ENCODE measurements at places on chromosomes 2 and 18.

DNA sequence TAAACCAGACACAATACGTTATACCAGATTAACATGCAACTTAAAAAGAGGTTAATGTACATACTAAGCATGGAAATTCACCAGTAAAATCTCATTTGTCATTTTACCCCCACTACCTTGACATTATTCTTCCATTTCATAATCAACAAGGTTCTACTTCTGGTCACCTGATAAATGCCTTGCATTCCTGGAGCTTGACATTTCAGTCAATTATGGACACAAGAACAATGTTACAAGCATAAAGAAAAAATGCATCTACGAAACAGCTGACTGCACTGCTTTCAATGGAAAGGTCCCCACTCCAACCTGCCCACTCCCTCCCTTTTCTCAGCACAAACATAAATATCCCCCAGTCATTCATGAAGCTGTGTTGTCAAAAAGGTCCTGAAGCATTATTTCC, 31.4 kb downstream of the ARL5A start:
- no peak for DNase-seq

- DNase-seq, result no peak
Measured at GRCh38 chr2:60530660-60531281, 22.7 kb downstream of the BCL11A start.

GRCh38 chr2:135182190-135182589, 130.1 kb downstream of the RAB3GAP1 start:
- no peak for DNase-seq

GRCh38 chr18:48359626-48360025, 49.6 kb downstream of the ZBTB7C start:
- DNase-seq, result no peak

GRCh38 chr2:65660340-65660739, 227.9 kb upstream of the SPRED2 start:
- DNase-seq, result no peak

GRCh38 chr2:231709636-231709980, 1.3 kb downstream of the PTMA start:
- peak; percentile 59 for DNase-seq

GRCh38 chr18:38751898-38752297, 1186.3 kb upstream of the CELF4 start:
- peak; percentile 23 for DNase-seq

- no peak for DNase-seq
Measured at GRCh38 chr18:27843783-27844777, 332.9 kb downstream of the CDH2 start.

DNA sequence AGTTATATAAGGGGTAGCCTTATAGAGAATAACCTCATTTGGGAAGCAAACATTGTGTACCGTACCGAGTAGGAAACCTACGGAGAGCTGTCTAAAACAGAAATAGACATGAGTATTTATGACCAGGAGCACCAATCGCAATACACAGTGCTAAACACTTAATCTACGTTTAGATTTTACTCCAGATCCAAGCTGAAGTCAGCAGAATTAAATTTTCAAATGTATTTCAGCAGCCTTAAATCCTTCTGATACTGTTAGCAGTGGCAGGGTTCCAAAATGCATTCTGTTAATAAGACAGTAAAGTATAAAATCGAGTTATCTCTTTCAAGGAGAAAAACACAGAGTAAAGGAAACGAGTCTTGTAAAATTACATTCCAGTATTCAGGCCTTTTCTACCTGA, 118.1 kb upstream of the ZNF521 start:
- DNase-seq, result no peak

- no peak for DNase-seq
Measured at GRCh38 chr2:109247812-109248211, 118.8 kb downstream of the SH3RF3 start.

DNA sequence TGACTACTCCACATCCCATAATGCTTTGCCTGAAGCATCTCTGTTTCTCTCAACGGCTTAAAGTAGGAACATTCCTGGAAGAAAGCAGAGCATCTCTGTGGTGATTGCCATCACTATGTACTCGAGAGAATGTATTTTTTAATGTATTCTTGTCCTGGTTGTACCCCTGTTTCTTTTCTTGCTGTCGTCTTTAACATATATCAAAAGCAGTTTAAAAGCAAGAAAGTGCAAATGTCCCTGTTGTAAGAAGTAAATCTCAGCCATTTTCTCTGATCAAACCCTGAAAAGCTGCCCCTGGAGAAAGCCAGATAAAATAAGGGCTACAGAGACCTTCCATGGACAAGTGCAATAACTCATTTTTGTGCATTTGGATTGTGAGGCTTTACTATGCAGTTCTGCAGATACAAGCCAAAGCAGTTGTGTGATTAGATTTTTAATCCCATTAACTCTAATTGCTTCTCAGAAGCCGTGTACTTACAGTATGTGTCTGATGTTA, 70.8 kb downstream of the XIRP2 start:
- no peak for DNase-seq

DNA sequence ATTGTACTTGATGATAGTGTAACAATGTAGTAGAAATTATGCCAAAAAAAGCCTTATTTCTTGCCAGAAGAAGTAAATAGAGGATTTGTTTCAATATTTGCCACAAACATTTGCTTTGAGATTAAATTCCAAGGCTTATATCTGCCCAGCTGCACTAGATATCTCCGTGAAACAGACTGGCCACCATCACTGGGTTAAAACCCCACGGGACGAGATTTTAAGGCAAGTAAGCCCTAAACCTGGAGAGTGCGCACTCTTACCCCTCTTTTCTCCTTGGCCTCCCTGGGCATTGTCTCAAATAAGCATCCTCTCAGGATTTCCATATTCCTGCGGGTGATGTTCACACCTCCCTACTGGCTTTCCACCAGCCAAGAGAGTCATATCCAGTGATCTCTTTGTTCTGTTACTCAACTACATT, 334.4 kb downstream of the AGPS start:
- no peak for DNase-seq

GRCh38 chr2:172860336-172860707, 124.7 kb downstream of the RAPGEF4 start:
- DNase-seq, result no peak

Measured in stimulated activated CD8-positive, alpha-beta memory T cell treated with anti-CD3 and anti-CD28 coated beads, Interleukin-4, amount 100 ng/mL, for 48 hours (primary cell).